ENCODE measurements at places on chromosomes 1 and 21. TPM values are rescaled to one million over a fixed set of nuclear protein-coding genes. Genes with fewer than 3 reads are reported as not detected.

The FCRL1 gene
- total RNA-seq: not detected

The ANKRD35 gene
- total RNA-seq: not detected

The MAP3K21 gene
- 0.17 TPM for total RNA-seq

The SKI gene
- 116 TPM for total RNA-seq

The PIGP gene
- total RNA-seq: 15.0 TPM

The OR4F16 gene
- total RNA-seq: not detected

The PCNX2 gene
- total RNA-seq: 12.0 TPM

The IVL gene
- total RNA-seq: not detected

The C1QA gene
- total RNA-seq: not detected

The CFAP141 gene
- not detected for total RNA-seq

GRCh38 chr21:38985568-38986378, 180.0 kb downstream of the ETS2 start:
- peak overlapping the region; percentile 65 for H3K27ac ChIP-seq
- H3K4me3 ChIP-seq: no peak overlapping the region
- DNase-seq: no peak
- peaks cover 2% of the 10 kb centered on the region for H3K27me3 ChIP-seq

DNA sequence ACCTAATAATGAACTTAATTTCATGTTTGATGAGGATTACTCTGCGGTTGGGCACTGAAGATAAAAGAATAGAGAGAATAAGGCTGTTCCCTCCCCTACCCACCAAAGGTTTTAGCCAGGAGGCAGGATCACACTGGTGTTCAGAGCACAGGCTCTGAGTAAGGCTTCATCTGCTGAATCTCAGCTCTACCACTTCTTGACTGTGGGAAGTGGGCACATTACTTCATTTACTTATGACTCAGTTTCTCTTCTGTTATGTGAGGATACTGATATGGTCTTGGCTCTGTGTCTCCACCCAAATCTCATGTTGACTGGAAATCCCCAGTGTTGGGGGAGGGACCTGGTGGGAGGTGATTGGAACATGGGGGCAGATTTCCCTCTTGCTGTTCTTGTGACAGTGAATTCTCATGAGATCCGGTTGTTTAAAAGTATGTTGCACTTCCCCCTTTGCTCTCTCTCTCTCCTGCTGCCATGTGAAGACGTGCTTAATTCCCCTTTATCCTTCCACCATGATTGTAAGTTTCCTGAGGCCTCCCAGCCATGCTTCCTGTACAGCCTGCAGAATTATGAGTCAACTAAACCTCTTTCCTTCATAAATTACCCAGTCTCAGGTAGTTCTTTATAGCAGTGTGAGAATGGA, 79.7 kb downstream of the SMYD2 start:
- DNase-seq: no peak
- peaks cover 57% of the 10 kb centered on the region for H3K36me3 ChIP-seq
- no peaks in the 10 kb centered on the region for H3K27me3 ChIP-seq
- H3K4me3 ChIP-seq: no peak overlapping the region

DNA sequence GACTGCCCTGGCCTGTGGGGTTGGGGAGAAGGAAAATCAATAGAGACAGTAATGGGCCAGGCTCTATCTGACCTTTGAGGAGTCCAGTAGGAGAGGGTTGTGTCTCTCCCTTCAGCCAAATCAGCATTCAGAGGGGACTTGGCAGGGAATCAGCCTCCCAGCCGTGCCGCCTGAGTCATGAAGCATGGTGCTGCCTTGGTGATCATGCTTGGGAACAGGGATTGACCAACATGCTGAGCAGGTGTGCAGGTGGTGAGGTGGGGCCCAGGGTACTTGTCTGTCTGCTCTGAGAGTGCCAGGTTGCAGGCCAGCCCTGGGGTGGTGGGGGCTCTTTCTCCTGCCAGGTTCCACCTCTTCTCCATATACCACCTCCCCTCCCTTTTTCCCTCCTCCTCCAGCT, 58.9 kb upstream of the TLR5 start:
- no peak overlapping the region for H3K27ac ChIP-seq
- no peaks in the 10 kb centered on the region for H3K4me1 ChIP-seq
- no peak for DNase-seq
- no peaks in the 10 kb centered on the region for H3K36me3 ChIP-seq
- H3K27me3 ChIP-seq: peaks cover 7% of the 10 kb centered on the region

- DNase-seq: no peak
- H3K27me3 ChIP-seq: no peaks in the 10 kb centered on the region
- H3K27ac ChIP-seq: no peak overlapping the region
- no peak overlapping the region for H3K4me3 ChIP-seq
- H3K4me1 ChIP-seq: peaks cover 32% of the 10 kb centered on the region
These were observed 1.2 kb downstream of the TUT4 start for GRCh38 chr1:52551507-52552235.

GRCh38 chr1:201954263-201955008, 867 bp upstream of the TIMM17A start:
- peaks cover 32% of the 10 kb centered on the region for H3K4me1 ChIP-seq
- peak overlapping the region; percentile 100 for H3K27ac ChIP-seq
- H3K27me3 ChIP-seq: no peaks in the 10 kb centered on the region
- no peak for DNase-seq
- H3K4me3 ChIP-seq: peak overlapping the region; percentile 92

DNA sequence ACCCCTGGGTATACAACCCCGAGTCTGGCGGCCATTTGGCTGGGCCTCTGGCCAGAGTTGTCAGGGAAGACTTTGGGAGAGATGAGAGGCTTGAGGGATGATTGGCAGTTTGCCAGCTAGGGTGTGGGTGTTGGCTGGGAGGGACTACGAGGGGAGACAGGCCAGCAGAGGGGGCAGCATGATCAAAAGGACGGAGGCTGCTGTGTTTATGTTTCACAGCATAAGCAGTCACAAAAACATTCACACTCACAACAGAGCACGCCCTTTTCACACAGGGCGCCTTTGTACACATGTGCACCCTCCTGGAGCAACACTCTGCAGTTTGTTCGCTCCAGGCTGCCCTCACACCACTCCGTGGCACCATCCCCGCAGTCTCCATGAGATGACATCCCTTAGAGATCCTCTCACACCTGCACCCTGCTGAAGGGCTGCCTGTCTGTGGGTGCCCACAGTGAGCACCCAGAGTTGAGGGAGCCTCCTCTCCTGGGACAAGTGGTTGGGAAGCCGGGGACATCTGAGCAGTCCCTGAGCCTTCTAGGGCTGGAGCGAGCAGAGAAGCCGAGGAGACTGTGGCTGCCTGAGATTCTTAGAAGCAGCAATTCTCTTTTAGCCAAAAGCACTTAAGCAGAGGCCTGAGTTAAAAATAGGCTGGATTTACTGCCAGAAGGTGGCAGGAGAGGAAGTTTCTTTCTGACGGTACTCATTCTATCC, 15.4 kb downstream of the EFNA3 start:
- H3K4me1 ChIP-seq: peaks cover 29% of the 10 kb centered on the region
- DNase-seq: no peak

DNA sequence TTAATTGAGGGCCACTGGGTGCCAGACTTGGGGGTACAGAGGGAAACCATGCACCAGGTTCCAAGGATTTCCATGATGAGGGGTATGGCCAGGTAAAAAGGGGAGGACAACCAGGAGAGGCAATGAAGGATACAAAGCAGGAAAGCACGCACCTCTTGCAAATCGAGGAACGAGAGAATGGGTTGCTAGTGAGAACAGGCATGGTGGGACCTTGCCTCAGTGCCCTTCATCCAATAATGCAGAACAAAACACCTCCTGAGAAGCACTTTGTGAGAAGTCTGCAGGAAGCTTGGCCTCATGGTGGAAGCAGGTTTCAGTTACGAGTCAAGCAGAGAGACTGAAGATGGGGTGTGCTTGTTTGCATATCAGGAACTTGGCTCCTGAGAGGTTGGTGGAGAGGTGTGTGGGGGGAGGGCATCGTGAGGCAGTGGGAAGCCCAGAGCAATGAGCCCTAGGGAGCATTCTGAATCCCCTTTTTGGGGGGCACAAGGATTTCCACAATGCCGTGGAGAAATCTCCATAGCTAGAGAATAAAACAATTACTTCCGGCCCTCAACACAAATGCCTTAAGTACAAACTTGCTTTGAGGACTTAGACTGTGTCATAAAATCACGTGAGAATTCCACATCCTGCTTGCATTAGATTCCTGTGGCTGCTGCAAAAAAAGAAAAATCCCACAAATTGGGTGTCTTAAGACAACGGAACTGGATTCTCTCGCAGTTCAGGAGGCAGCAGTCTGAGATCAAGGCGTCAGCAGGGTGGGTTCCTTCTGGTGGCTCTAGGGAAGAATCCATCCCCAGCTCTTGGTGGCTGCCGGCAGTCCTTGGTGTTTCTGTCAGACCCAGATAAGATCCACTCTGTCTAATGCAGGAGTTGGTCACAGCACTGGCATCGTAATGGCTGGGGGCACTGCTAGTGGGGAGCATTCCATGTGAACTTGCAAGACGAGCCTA, 54.9 kb upstream of the BACE2 start:
- peaks cover 8% of the 10 kb centered on the region for H3K27me3 ChIP-seq
- peak overlapping the region; percentile 91 for H3K27ac ChIP-seq

- H3K27me3 ChIP-seq: no peaks in the 10 kb centered on the region
- no peak overlapping the region for H3K4me3 ChIP-seq
- DNase-seq: no peak
- H3K36me3 ChIP-seq: no peaks in the 10 kb centered on the region
- H3K4me1 ChIP-seq: peaks cover 41% of the 10 kb centered on the region
These were observed 99.1 kb downstream of the NMNAT2 start for GRCh38 chr1:183319051-183319450.

GRCh38 chr1:183604038-183604808, 14.0 kb upstream of the NCF2 start:
- DNase-seq: no peak
- H3K27ac ChIP-seq: peak overlapping the region; percentile 95
- H3K4me1 ChIP-seq: peaks cover 54% of the 10 kb centered on the region
- no peaks in the 10 kb centered on the region for H3K36me3 ChIP-seq
- H3K27me3 ChIP-seq: no peaks in the 10 kb centered on the region
- H3K4me3 ChIP-seq: no peak overlapping the region

- peaks cover 3% of the 10 kb centered on the region for H3K4me1 ChIP-seq
- peaks cover 2% of the 10 kb centered on the region for H3K36me3 ChIP-seq
- no peak overlapping the region for H3K27ac ChIP-seq
- H3K4me3 ChIP-seq: no peak overlapping the region
- no peak for DNase-seq
- H3K27me3 ChIP-seq: no peaks in the 10 kb centered on the region
These were observed 11.4 kb upstream of the MTARC1 start for GRCh38 chr1:220775240-220775853.

DNA sequence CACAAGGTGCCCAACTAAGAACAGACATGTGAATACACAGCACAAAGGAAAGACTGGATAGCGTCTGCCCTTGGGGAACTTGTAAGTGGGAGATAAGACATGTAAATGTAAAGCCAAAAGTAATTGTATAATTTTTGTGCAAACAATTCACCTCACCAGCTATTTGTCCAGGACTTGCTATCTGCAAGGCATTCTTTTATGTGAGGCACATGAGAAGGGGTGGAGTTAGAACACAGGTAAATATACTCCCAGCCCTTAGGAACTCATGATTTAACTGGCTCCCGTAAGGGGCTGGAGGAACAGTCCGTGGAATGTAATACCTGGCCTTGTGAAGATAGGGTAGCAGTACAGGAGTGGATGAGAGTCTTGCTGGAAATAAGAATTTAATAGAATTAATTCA, 61.3 kb downstream of the CDK18 start:
- no peak overlapping the region for H3K4me3 ChIP-seq
- no peak for DNase-seq
- H3K36me3 ChIP-seq: peaks cover 3% of the 10 kb centered on the region
- no peak overlapping the region for H3K27ac ChIP-seq
- H3K27me3 ChIP-seq: peaks cover 68% of the 10 kb centered on the region

DNA sequence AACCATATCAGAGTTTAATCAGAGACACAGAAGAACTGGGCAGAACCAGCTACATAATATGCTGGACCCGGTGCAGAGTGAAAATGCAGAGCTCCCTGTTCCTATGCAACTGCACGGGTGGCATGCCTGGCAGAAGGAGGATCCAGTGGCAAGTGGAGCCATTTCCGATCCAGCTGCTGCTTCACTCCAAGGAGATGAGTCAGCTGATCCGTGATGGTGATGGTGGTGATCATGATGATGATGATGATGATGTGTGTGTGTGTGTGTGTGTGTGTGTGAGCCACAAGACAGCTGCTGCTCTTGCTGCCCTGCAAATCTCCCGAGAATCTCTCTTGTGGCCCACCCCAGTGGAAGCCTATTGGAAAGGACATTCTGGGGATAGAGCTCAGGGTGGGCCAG, 133.0 kb downstream of the URB2 start:
- DNase-seq: no peak
- H3K4me3 ChIP-seq: no peak overlapping the region
- H3K4me1 ChIP-seq: peaks cover 11% of the 10 kb centered on the region
- no peaks in the 10 kb centered on the region for H3K27me3 ChIP-seq
- H3K36me3 ChIP-seq: no peaks in the 10 kb centered on the region

- H3K27ac ChIP-seq: no peak overlapping the region
- H3K36me3 ChIP-seq: no peaks in the 10 kb centered on the region
- H3K4me3 ChIP-seq: no peak overlapping the region
- DNase-seq: no peak
These were observed 14.2 kb upstream of the PCBP3 start for GRCh38 chr21:45629046-45629981.

DNA sequence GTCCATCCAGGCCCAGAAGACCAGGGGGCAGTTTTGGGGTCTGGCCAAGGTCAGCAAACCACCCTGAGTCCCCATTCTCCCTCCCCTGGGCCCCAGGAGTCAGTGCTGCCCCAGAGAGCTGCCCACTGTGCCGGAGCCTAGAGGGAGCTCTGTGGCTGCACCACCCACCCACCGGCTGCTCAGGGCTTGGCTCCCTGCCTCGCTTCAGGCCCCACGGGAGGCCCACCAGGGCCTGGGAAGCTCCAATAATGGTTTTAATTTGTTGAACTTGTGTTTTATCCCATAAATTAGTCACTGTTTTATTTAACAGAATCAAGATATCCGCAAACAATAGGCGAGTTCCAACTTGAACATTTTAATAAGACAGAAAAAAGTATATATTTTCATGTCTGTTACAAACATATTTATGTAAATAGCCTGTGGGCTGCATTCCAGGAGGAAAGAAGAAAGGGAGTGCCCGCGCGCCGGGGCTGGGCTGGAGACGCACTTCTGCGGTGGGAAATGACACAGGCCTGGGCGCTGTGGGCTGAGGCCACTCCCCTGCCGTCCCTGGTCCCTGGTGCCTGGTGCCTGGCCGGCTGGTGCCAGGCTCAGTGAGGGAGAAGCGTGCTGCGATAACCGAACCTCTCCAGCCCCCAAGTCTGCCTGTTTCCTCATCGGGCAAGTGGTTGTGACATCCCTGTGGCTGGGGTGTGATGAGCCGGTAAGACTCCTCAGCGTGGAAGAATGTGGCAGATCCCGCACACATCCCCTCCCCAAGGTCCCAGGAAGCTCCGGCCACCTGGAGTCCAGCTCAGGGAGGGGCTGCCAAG, 160.5 kb downstream of the PEX14 start:
- peak overlapping the region; percentile 45 for H3K27ac ChIP-seq
- no peak overlapping the region for H3K4me3 ChIP-seq
- H3K27me3 ChIP-seq: no peaks in the 10 kb centered on the region
- H3K36me3 ChIP-seq: no peaks in the 10 kb centered on the region
- DNase-seq: no peak

Measured in chondrocyte (in vitro differentiated cells).